ENCODE measurements at places on chromosomes 4 and X.

GRCh38 chrX:56550667-56551066 lies 12.8 kb upstream of the UBQLN2 start:
- DNase-seq = no peak

GRCh38 chr4:25178838-25179261 lies 18.6 kb upstream of the SEPSECS start:
- no peak for DNase-seq

DNA sequence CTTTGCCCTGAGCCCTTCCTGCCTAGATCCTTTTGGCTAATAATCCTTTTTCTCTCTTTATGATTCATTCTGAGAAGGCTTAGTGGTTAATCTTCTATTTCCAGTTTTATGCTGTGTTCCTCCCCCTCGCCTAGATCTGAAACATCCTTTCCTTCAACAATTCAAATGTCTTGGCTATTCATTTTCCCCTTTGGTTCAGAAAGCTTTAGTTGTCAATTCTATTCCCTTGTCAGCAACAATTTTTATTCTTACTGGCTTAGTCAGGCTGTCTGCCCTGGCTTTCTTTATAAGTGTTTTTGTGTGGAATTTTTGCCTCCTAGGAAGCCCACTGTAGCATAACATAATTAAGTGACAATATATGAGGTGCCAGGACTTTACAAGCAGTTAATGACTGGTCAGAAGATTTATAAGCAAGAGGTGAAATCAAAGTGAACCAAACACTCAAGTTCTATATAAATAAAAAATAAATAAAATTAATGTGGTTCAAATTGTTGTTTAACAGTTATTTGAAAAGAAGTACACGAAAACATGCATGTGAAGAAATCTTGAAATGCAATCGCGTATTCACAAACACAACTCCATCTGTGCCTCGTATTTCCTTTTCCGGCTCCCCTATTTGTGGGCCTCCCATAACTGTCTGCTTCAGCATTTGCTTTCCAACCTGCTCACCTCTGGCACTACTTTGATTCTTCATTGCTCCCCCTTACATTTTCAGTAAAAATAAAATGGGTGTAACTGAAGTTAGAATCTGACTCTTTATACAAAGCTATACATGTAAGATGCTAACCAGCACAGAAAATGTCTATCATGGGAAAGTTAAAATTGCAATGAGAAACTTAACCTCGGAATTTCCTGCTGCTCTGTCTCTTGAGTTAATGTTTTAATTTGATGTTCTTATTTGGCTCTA lies 235.4 kb downstream of the SPRY1 start:
- DNase-seq = no peak

DNA sequence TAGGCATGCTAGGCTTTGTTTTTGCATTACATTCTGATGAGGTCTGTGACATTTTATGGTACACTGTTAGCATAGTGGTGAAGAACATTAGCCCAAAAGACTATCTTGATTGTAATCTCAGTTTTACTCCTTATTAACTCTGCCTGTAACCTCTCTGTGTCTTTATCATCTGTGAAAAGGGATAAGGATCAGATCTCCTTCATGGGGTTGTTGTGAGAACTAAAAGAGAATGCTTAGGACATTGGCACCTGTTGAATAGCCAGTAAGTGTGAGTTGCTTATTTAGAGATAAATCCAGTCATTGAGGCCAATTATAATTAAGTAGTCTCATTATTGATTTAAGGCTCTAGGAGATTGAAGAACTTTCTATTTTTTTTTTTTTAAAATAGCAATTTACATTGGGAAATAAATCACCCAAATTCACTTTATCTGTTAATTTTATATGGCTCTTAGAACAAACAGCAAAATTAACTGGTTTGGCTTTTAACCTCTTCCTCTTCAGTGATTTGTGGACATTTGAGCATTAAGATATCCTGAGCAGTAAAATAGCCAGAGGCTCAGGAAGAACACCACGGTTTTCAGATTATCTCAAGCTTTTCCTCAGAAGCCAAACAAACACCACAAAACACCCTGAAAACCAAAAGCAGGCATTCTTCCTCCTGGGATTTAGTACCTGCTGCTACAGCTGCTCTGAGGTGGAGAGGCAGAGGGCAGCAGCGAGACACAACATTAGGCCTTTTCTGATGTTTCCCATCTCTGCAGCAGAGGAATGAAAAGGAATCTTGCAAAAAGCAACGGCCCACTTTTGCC lies 192.9 kb downstream of the ARHGAP10 start:
- peak; percentile 11 for DNase-seq

DNA sequence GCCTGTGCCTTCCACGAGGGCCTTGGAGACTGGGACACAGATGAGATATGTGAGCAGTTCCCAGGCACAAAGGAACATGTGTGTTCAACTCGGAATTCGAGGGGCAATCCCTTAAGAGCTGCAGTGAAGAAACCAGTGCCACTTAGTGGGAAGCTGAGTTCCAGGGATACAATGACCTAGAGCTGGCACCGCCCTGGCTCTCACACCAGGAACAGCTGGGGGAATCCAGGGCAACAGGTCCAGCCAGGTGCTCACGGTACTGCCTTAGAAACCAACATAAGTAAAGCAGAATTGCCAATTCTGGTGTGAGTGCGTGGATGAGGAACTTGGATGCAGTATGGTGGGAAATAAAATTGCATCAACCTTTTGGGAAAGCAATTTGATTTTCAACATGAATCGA lies 122.9 kb downstream of the AFAP1 start:
- no peak for DNase-seq

- no peak for DNase-seq
Observed at GRCh38 chr4:181958446-181958845, 284.8 kb upstream of the TENM3 start.

- DNase-seq = no peak
Observed at GRCh38 chr4:47899639-47900038, 14.7 kb downstream of the NFXL1 start.

DNA sequence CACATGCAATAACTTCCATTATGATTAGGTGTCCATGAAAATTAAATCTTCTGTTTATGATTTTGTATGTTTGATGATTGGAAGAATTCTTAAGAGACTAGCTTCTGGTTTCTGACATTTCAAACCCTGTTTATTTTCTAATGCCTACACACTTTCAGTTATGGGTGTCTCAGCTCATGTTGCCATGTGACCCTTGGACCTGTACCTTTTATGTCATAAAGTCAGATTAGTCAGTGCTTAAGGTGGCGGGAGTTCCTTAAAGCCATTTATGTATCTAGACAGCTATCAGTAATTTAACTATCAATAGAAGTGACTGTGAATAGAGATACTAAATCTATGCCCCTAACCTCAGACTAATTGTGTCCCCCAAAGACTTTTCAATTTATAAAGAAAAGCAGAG lies 155.6 kb downstream of the GBA3 start:
- no peak for DNase-seq

DNA sequence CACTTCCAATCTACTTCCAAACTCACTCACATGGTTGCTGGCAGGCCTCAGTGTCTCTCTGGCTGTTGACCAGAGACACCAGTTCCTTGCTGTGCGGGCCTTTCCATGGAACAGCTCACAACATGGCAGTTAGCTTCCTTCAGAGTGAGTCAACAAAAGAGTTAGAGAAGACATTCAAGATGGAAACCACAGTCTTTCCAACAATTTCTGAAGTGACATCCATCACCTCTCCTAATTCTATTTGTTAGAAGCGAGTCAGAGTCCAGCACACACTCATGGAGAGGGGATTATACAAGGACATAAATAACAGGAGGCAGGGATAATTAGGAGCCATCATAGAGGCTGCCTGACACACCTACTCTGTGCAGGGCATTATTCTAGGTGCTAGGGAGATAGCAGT lies 62.5 kb upstream of the TMEM164 start:
- DNase-seq = no peak

DNA sequence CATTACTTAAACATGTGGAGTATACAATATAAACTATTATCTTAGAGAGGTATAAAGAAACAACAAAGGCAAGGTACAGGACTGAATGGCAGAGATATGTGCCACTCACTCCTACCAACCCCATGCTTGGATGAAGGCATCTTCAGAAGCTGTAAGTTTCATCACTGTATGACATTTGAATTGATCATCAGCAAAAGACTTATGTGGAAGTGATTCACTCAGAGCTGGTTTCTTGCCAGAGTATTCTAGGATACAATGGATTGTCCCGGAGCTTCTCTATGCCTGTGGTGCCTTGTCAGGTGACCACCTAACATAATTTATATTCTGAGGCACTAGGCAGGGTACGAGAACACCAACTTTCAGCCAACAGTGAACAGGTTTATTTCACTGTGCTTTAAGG lies 392.2 kb downstream of the PPP1R2C start:
- DNase-seq = no peak

DNA sequence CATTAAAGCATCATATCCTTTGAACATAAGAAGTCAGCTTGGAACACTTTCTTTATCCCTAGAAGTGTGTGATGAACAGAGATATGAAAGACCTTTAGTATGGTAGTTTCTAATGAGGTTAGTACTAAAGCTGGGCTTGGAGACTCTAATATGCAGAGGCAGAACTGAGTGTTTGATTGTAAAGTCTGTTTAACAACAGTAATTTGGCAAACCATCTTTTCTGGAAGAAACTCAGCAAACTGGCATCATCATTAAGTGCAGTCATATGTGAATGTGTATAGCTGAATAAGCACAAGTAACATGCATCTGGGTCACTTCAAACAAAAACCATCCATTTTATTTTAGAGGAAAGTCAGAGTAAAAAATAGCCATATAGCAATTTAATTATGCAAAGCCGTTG lies 385.9 kb upstream of the MAD2L1 start:
- DNase-seq = no peak

GRCh38 chr4:10074076-10074766 lies 42.4 kb downstream of the WDR1 start:
- DNase-seq = no peak

- DNase-seq = no peak
Observed at GRCh38 chrX:145727476-145727875, 90.2 kb upstream of the SLITRK2 start.

DNA sequence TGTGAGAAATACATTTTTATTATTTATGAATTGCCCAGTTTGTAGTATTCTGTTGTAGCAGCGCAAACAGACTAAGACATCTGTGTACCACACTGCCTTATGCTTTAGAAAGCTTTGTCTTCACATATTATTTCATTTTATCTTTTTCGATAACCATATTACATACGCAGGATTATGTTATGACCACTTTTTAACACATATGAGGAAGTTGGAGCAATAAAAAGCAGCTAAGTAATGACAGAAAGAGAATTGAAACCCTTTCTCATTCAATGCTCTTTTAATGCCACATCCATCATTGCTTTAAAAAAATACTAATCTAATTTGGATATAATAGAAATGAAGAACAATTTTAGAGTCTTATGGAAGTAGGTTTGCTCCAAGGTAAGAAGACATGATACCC lies 99.7 kb downstream of the CT47B1 start:
- DNase-seq = no peak

DNA sequence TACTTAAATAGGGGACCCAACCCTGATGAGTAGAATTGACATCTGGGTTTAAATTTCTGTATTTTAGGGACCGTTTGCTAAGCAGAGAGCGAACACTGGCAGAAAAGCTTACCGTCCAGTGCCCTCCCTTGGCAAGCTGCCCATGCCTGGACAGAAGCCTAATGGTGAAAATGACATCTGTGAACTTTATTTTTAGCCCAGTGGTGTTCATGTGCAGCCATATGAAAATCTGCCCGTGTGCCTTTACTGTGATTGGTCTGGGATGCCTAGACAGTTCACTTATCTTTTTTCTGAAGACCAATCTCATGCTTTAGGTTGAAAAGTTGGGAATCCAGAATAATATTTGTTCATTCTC lies 1.1 kb downstream of the STBD1 start:
- DNase-seq = no peak

DNA sequence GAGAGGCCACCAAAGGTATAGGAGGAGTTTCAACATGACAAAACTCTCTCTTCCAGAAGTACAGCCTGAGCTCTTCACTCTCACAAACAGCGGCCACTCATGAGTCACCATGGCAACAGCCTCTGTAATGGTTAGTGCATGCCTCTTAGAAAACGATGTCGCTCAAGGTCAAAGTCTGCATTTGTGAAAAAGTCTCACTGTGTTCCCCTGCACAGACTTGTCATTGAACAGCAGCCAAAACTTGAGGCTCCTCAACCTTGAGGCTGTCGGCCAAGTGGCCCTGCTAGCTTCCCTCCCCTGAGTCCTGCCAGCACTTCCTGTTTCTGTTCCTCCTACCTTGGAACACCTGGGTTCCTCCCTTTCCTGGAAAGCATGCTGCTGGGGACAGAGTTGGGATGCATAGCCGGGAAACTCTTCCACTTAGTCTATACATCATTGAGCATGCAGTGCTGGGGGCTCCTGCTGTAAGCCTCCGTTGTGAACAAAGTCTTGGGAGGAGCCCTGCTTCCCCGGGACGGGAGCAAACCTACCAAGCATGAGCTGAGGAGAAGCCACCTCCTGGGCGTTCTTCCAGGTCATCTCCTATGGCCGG lies 66.6 kb downstream of the ING2 start:
- peak; percentile 8 for DNase-seq

DNA sequence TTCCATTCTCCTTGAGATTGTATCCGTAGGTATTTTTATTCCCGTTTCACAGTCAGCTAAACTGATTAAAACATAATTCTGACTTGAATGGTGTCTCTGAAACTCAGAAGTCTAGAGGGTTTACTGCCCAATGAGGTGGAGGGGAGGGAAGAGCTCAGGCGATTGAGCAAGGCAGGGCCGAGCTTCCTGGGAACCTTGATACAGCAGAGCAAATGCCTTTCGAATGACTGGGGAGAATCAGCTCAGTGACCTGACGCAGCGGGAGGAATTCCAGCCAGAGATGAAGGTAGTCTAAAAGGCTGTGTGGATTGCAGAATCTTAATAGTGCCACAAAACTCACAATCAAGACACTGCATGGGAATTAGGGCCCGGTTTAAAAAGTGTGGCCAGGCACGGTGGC lies 233.6 kb downstream of the EVC2 start:
- no peak for DNase-seq

- no peak for DNase-seq
Observed at GRCh38 chr4:77015390-77015789, 60.4 kb downstream of the CCNI start.

- no peak for DNase-seq
Observed at GRCh38 chrX:132775263-132775823, 183.1 kb downstream of the HS6ST2 start.

GRCh38 chr4:160399826-160400225 lies 1296.9 kb downstream of the RAPGEF2 start:
- no peak for DNase-seq

GRCh38 chrX:20499763-20500162 lies 233.1 kb upstream of the RPS6KA3 start:
- no peak for DNase-seq

- DNase-seq = no peak
Observed at GRCh38 chr4:129336457-129337227, 240.7 kb downstream of the C4orf33 start.

GRCh38 chrX:68753218-68753617 lies 75.6 kb upstream of the EFNB1 start:
- DNase-seq = no peak

DNA sequence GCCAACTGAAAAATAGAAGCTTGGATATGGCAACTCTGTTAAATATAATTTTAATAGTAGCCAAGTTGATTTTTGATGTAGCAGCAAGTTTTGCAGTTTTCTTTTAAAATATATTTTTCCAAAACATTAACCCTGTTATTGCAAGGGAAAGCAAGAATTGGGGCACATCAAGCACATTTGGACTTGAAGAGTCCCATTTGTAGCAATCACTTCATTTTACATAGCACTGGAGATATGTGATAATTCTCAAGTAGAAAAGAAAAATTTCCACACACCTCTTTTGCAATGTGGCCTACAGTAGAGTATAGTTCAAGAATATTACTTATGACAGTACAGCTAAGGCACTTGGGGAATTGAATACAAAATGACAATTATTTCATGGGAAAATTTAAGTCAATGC lies 1.9 kb upstream of the PPP4R3C start:
- DNase-seq = no peak

All from hematopoietic multipotent progenitor cell treated with erythropoietin and hydrocortisone succinate and interleukin-3 and kit ligand, for 6 days (in vitro differentiated cells).